RKO (cell line): ENCODE measurements at places on chromosomes 13 and 19.

DNA sequence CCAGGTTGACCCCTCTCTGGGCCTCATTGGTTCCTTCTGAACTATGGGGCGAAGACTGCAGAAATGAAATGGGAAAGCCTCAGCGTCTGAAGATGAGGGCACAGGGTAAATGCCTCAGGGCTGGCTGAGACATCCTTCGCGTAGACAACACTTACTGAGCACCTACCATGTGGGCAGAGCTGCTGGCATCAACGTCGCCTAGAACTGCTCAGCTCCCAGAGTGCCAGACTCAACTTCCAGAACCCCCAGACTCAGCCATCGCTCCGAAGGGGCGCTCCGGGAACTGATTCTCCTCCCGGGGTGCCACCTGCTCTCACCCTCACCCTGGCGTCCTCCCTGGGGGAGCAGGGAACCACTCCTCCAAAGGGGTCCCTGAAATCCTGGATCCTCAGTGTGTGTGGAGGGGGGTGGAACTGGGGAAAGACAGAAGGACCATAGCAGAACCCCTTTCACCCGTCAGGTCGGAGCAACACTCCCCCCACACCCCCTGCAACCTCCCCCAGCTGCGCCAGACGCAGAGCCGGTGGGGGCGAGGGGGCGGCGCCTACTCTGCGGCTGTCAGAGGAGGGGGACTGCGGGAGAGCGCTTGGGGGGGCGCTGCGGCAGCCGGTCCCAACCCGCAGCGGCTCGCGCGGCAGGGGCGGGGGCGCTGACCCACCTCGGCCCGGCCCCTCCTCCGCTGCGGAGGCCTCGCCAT lies 8.2 kb upstream of the NFIC start:
- DNase-seq: no peak

DNA sequence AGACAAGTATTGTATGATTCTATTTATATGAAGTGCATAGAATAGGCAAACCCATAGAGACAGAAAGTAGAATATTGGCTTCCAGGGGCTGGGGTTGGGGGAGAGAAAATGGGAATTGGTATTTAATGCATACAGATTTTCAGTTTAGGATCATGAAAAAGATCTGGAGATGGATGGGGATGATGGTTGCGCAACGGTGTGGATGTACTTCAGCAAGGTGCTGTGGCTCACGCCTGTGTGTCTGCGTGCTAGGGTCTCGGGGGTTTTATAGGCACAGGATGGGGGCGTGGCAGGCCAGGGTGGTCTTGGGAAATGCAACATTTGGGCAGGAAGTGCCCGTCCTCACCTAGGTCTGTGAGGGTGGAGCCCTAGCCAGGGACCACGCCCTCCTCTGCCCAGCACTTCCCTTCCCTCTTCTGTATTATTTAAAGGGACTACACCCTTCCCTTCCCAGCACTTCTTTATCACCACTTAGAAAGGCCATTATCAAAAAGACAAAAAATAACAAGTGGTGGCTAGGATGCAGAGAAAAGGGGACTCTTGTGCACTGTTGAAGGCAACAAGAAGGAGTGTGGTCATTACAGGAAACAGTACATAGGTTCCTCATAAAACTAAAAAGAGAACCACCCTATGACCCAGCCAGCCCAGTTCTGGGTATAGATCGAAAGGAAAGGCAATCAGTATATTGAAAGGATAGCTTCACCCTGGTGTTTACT lies 29.0 kb downstream of the LILRB4 start:
- no peak for DNase-seq

DNA sequence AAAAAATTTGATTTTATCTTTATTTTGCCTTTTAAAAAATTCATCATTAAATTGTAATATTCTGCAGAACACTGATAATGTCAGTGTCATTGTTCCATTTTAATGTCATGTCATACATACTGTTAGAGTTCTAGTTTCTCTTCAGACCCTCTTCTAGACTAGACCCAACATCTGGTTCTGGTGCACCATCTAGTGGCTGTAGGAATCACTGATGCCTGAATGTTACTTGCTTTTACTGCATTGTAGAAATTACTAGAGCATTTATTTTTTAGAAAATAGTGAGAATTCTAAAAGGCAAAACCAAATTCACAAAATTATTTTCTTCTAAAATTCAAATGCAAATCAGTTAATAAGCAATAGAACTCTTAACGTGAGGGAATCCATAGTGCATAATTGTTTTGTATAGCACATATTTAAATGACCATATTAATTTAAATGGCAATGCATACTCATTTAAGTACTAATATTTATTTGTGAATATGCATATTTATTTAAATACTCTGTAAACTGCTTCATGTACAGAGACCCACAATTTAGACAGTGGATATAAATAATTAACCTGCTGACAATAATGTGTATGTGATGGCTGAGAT lies 425.7 kb downstream of the KLF12 start:
- DNase-seq: peak; percentile 78

- DNase-seq: no peak
Observed at GRCh38 chr13:74414458-74414857, 280.3 kb upstream of the KLF12 start.

DNA sequence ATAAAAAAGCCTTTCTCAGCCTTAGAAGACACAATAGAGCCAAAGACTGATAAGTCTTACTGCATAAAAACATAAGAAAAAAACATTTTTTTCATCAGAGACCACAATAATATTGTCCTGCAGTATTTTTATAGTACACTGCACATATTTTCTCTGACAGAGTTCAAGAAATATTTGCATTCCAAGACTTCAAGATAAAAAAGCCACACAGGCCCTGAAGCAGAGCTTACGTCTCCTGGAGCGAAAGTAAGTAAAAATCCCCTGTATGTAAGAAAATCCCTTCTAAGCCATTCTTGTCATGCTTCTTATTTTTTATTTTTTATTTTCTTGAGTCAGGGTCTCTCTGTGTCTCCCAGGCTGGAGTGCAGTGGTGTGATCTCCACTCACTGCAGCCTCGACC lies 755.9 kb downstream of the LIG4 start:
- no peak for DNase-seq

GRCh38 chr19:52689843-52690368 lies 44.9 kb downstream of the ZNF611 start:
- DNase-seq: no peak

GRCh38 chr13:44795176-44795575 lies 194.1 kb downstream of the NUFIP1 start:
- no peak for DNase-seq

DNA sequence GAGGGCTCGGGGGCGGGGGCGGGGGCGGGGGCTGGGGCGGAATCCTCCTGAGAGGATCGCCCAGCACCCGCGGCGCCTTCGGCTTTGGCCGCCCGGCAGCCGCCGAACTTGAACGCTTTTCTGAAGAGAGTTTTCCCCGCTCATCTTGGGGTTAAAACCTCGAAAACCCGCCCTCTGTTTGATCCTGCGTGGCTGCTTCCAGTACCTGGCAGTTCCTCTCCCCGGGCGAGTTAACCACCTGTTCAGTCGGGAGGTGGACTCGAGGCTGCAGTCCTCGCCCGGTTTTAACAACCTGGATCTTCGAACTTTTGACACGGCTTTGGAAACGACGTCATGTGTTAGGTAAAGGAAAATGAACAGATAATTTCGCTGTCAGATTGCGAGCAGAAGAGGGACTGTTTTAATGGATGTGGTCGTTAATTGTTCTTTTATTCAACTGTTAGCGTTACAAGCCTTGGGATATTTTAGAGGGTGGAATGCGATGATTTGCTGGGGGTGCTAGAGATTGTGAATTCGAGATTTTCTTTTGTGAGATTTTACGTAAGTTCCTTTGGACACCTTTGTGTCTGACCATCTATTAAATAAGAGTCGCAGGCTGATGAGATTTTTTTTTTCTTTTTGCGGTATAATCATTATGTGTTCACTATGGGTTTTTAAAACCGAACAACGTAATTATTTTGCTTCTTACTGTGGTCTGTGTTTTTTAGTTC lies 1.0 kb downstream of the FNDC3A start:
- peak; percentile 81 for DNase-seq

GRCh38 chr19:18464646-18465045 lies 26.7 kb upstream of the ISYNA1 start:
- no peak for DNase-seq

GRCh38 chr13:90797335-90797734 lies 550.2 kb upstream of the MIR17HG start:
- no peak for DNase-seq

DNA sequence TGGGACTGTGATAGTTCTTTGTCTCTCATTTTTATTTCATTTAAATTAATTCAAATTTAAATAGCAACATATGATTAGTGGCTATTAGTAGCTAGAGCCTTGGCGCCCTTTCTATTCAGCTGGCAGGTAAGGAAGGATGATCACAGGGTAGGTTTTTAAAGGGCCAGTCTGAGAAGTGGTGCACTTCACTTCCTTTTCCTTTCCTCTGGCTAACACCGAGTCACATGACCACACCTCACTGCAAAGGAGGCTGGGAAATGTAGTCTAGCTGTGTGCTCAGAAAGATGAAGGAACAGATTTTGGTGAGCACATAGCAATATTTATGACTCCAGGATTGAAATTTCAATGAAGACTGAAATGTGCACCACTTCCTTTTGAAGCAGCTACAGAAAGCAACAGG lies 128.7 kb downstream of the TSHZ3 start:
- peak; percentile 34 for DNase-seq

GRCh38 chr13:73058432-73058735 lies 421 bp upstream of the KLF5 start:
- no peak for DNase-seq

DNA sequence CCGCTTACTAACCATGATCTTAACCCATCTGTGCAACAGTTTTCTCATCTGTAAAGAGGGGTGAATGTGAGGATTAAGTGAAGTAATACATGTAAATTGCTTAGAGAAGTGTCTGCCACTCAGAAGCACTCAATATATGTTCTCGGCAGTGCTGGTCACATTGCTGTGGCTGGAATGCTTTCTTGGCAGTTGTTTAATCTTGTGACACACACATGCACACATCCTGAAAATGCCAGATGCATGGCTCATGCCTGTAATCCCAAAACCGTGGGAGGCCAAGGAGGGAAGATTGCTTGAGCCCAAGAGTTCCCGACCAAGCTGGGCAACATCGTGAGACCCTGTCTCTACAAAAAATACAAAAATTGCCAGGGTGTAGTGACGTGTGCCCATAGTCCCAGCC lies 4.9 kb upstream of the DMKN start:
- peak; percentile 78 for DNase-seq

DNA sequence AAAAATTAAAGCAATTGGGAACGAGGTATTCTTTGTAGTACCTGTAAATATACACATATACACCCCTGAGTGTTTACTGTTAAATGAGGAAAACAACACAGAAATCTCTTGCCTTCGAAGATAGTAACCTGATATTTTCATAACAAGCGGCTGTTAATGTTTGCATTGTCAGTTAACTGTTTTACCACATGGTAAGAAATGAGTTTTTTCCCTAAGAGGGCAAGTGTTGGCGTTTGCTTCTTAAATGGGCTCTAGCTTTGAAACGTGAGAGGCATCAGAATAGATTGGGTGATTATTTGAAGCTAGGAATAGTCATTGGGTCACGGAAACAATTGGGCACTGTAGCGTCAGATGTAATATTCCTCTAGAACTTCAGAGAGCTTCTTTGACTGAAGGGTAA lies 22.0 kb upstream of the UPF3A start:
- DNase-seq: no peak

DNA sequence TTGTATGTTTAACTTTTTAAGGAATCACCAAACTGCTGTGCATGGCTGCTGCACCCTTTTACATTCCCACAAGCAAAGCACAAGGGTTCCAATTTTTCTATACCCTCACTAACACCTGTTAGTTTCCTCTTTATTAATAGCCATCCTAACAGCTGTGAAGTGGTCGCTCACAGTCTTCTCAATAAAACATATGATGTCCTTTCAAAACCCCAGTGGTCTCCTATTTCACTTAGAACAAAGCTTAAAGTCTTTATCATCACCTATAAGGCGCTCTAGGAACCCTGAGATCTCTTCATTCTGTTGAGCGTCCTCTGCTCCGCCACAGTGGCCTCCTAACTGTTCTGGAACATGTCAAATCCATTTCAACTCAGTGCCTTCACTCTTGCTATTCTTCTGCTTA lies 400.5 kb downstream of the KLF12 start:
- no peak for DNase-seq

- no peak for DNase-seq
Observed at GRCh38 chr13:110507678-110508381, 53.7 kb downstream of the RAB20 start.

DNA sequence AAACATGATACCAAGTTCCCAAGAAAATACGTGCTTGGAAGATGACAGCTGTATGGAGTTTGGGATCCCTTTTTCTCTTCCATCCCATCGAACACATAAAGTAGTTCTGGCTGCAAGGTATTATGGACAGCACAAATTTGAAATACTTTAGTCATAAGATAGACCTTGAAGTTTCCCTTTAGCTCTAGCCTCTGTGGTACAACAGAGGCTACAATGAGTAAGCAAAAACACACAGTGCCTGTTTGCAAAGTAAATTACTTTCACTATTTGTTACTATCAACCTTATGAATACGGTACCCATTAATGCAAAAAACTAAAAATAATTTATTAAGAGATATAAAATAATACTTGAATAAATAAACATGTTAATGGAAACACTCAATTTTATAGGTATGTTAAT lies 21.0 kb upstream of the LRCH1 start:
- DNase-seq: no peak

GRCh38 chr13:50401049-50401505 lies 385.8 kb downstream of the KCNRG start:
- DNase-seq: peak; percentile 10

DNA sequence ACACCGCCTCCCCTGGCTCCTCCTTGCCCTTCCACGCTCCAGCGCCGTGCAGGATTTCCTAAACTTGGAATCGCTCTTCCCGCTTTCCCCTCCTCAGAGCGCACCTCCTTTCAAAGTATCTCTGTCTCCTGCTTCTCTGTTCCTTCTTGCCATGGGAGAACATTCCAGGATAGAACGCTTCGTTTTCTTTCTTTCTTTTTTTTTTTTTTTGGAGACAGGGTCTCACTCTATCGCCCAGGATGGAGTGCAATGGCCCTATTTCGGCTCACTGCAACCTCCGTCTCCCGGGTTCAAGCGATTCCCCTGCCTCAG lies 574 bp upstream of the XPO4 start:
- no peak for DNase-seq

DNA sequence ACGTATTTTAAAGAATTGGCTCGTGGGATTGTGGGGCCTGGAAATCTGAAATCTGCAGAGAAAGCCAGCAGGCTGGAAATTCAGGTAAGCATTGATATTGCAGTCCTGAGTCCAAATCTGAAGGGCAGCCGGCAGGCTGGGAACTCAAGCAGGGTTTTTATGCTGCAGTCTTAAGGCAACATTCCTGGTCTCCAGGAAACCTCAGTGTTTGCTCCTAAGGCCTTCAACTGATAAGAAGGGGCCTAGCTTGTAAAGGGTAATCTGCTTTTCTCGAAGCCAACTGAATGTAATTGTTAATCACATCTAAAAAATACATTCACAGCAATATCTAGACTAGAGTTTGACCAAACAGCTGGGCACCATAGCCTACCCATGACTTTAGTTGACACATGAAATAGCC lies 154.4 kb downstream of the EFNB2 start:
- no peak for DNase-seq

- DNase-seq: no peak
Observed at GRCh38 chr19:52170863-52171320, 529 bp downstream of the ZNF836 start.

DNA sequence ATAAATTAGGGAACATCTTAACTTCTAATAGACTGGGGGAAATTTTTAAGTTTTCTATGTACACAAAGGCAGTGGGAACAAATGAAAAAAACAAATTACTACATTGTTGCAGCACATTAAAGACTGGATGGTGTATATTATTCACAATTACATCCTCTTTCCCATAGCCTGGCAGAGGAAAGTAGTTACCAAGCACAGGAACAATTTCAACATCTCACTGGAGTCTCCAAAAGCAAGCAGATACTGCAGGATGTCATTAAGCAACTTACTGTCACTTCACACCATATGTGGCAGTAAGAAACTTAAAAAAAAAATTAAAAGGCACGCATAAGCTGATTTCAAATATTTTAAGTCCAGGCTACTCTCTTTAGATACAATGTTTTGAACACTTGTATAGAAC lies 6.4 kb upstream of the EFNB2 start:
- DNase-seq: no peak
